RKO (cell line): ENCODE measurements at places on chromosomes 7 and 10.

GRCh38 chr10:36303896-36304295 lies 661.8 kb upstream of the FZD8 start:
- no peak for DNase-seq

- DNase-seq = no peak
Observed at GRCh38 chr7:82257118-82257695, 186.4 kb downstream of the CACNA2D1 start.

GRCh38 chr10:84200537-84201243 lies 6.4 kb downstream of the CDHR1 start:
- no peak for DNase-seq

GRCh38 chr10:124677293-124677699 lies 66.9 kb downstream of the FAM53B start:
- DNase-seq = no peak

- DNase-seq = no peak
Observed at GRCh38 chr7:75688200-75689136, 50.3 kb downstream of the HIP1 start.

DNA sequence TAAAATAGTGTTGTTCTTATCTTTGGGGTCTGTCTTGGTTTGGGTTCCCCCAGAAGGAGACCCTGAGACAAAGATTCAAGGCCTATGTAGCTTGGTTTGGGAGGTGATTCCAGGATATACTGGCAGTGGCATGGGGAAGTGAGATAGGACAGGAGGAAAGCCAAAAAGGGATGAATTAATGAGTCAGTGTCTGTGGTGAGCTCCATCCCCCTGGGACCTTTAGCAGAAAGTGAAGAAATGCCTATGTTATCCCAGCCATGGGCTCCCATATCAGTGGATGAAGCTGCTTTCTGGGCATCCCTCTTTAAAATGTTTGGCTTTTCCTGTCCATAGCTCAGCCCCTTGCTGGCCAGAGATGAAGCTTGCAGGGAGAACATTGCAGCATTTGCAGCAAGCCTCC lies 217.0 kb upstream of the CTBP2 start:
- no peak for DNase-seq

- DNase-seq = no peak
Observed at GRCh38 chr10:24851629-24852028, 100.8 kb downstream of the PRTFDC1 start.

GRCh38 chr10:124592101-124592500 lies 130.5 kb downstream of the LHPP start:
- DNase-seq = no peak

- DNase-seq = no peak
Observed at GRCh38 chr10:91317541-91317940, 92.6 kb upstream of the HECTD2 start.

GRCh38 chr10:130179640-130180039 lies 43.4 kb downstream of the GLRX3 start:
- DNase-seq = peak; percentile 75

DNA sequence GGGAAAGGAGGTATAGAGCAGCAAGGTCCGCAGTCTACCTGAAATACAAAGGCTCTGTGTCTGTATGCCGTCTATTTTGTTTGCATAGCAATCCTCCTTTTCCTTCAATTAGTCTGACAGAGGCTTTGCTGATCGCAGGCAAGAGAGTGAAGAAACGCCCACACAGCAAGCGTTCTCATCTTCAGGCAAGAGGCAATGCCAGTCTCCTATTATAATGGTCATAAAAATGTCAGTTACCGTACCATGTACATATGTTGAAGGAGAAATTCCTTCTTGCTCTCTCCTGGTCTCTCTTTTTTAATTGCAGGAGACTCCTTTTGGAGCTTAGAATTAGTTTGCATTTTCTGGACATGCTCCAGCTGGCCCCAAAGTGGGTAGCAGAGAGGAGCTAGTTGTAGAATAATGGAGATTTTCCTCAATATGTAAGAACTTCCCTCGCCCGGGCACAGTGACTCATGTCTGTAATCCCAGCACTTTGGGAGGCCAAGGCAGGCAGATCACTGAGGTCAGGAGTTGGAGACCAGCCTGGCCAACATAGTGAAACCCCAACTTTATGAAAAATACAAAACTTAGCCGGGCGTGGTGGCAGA lies 139.5 kb downstream of the PFKFB3 start:
- no peak for DNase-seq

DNA sequence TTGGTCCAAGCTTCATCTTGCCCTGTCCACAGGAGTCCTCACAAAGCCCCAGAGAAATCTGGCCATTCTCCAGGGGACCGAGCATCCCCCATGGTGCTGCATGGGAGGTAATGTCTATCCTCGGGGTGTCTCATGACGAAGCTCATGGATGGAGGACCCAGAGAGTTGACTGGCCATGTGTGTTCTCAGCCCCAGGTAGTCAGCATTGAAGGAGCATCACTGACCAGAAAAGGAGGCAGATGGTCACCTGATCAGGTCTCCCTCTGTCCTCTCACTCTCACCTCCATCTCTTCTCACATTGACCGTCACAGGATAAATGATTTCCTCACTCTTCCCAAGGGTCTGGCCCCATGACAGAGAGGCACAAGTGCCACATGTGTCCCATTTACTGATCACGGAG lies 33.4 kb upstream of the GDF10 start:
- no peak for DNase-seq

DNA sequence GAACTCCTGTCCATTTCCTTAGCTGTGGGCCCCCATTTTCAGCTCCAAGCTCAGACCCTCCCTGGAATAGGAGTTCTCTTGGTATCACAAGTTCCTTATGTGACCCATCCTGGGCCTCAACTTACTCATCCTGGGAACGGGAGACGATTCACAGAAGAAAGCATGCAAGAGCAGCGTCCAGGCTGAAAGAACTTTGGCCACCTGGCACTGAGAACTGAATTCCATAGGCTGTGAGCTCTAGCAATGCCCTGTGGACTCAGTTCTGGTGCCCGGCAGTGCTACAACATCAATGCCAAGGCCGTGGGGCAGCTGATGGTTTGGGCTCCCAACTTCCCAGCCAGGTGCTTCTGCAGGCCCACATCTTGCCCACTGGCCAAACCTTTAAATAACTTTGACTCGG lies 3.9 kb upstream of the CUEDC2 start:
- no peak for DNase-seq

DNA sequence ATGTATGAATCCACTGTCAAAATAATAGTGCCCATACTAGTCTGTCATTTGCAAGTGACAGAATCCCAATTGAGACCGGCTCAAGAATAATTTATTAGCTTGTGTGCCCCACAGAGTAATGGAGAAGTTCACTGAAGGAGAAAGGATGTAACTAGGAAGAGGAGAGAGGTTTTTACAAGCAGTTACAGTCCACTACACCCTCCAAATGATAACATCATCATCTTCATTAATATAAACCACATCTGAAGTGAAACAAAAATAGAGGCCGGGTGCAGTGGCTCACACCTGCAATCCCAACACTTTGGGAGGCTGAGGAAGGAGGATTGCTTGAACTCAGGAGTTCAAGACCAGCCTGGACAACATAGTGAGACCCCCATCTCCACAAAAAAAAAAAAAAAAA lies 226.8 kb downstream of the SKIDA1 start:
- DNase-seq = no peak

DNA sequence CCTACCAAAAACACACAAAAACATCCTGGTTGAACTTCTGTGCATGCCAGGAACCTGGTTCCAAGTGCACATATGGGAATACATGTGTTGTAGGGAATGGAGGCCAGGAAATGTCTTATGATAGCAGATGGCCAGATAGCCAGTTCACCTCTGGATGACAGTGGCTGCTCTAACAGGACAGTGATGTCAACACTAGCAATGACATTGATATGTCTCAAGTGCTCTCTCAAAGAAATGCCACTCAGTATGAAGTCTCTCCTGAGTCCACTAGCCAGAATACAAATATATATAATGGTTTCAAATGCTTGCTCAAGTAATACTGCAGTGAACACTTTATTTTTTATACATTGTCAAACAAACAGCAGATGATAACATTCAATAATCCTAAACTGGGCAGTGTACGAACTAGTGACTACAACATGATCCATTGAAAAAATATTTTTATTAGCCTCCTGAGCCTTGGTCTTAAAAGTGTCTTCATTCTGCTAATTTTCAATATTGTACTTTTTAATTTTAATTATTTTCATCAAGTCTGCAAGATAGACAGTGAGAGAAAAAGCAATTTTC lies 26.0 kb upstream of the PCDH15 start:
- DNase-seq = no peak

DNA sequence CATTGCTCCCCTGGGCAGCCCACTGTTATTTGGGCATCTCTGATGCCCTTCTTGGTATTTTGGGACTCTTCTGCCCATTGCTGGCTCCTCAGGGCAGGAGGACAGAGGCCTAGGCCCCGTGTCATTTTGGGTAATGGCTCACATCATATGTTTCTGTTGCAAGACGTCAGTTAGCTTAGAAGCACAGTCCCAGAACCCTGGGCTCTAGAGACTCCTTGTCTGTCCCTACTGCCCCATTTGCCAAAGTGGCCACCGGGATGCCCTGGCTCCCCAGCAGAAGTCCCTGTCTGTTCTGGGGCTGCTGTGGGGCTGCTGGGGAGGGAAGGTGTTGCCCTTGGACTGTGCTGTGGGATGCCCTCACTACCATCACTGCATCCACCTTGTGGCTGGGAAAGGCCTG lies 48.8 kb downstream of the ADCYAP1R1 start:
- no peak for DNase-seq

- no peak for DNase-seq
Observed at GRCh38 chr7:147569116-147569913, 1021.3 kb upstream of the C7orf33 start.

- no peak for DNase-seq
Observed at GRCh38 chr10:86104611-86105145, 261.9 kb downstream of the GRID1 start.

DNA sequence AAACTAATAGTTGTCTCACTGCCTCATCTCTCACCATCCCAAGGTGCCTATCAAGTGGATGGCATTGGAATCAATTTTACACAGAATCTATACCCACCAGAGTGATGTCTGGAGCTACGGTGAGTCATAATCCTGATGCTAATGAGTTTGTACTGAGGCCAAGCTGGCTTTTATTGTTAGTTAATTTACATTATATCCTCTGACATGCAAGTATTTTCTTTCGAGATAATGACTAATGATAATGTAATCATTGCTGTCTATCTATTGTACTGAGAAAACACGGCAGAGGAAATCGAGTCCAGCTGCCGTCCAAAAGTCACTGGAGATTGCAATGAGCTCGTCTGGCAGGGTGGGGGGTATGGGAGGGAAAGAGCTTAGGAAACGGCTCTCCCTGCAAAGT lies 172.4 kb upstream of the LANCL2 start:
- no peak for DNase-seq

GRCh38 chr10:113496111-113497109 lies 56.4 kb upstream of the HABP2 start:
- no peak for DNase-seq

GRCh38 chr10:122182308-122182707 lies 88.8 kb upstream of the BTBD16 start:
- DNase-seq = no peak

DNA sequence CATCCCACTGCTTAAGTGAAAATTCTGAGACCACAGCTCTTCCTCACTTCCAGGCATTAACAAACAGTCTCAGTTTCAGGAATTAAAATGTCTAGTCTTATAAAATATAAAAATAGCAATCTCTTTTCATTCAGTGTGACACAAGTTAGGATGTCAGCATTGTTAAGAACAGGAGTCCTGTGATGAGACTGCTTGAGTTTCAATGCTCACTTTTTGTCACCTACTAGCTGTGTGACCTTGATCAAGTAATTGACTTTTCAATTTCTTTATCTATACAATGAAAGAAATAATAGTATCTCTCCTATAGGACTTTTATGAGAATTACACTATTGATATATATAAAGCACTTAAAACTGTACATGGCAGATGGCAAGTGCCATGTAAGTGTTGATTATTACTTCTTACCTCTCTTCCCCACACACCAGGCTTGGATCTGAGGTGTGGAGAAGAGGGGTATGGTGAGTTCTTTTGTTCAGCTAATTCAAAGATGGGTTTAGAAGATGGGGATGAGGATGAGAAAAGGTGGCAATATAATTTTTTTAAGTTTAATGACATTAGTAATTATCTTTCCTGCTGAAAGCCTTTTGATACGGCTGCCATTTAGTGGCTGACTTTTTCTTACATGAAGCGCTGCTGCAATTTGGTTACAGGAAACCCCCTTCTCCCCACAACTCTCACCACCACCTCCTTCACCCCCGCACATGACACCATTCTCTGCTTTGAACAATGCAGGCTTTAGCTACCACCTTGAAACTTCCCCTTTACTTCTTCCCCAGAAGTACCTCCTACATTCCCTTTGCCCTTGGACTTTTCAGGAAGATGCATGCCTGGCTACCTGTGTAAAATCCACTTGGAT lies 20.8 kb upstream of the HYAL4 start:
- DNase-seq = no peak

DNA sequence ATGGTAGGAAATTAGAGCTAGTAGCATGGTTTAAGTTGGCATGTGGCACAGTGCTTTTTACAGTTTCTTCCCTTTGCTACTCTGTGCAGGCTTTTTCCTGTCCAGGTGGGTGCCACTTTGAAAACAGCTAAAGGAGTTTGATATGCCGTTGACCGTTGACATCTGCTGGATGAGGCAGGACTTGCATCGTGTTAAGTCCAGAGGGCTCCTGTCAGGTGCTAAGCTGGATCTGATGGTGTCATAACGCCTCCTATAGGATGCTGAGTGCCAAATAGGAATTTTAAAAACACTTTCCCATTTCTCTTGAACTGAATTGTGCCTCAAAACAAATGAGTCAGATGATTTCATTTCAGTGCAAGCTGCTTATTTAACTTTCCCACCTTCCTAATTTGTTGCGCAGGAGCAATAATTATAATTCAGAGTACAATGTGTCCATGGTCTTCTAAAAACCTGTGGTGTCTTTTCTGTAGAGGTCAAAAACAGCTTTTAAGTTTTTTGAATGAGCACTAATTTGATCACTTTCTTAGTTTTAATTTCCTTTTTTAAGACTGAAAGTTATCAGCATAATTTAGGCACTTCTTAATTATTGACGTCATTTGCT lies 178.3 kb downstream of the CDCA7L start:
- DNase-seq = peak; percentile 90

DNA sequence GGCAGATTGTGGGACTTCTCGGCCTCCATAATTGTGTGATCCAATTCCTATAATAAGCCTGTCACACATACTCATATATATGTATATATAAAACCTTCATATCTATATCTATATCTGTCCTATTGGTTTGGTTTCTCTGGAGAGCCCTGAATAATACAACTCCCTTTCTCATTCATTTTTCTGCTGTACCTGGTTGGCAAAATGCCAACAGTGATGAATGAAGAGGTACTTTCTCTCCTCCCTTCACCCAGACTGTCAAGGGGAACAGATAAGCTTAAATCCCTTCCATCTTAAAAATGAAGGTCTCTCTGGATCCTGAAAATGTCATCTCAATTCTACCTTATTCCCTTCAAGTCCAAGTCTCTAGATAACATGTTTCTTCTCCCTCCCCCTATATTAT lies 60.3 kb upstream of the FOXP2 start:
- no peak for DNase-seq

GRCh38 chr7:124781418-124781817 lies 15.8 kb upstream of the GPR37 start:
- no peak for DNase-seq

DNA sequence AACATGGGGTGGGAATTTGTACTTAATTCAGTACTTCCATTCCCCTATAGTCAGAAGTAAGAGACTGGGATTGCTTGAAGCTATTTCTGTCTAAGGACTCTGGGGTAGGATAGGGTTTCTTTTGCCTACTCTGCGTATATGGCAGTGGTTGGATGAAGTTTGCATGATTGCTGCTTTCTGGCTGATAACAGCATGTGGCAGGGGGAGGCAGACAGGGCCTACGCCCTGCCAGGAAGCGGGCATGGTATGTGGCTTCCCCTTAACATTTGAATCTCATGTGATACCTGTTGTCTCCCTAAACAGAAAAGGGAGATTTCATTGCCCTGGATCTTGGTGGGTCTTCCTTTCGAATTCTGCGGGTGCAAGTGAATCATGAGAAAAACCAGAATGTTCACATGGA lies 57.1 kb downstream of the TACR2 start:
- DNase-seq = no peak
